Fibroblast of lung (primary cell): ENCODE measurements at places on chromosomes 6 and 20.

GRCh38 chr6:87357479-87358196 lies 13.0 kb downstream of the C6orf163 start:
- no peak overlapping the region for H3K27ac ChIP-seq
- H3K4me3 ChIP-seq: no peak overlapping the region
- H3K27me3 ChIP-seq: no peaks in the 10 kb centered on the region
- H3K36me3 ChIP-seq: no peaks in the 10 kb centered on the region

- H3K4me1 ChIP-seq: no peaks in the 10 kb centered on the region
- H3K4me3 ChIP-seq: no peak overlapping the region
- no peak for DNase-seq
- no peak overlapping the region for H3K27ac ChIP-seq
- H3K27me3 ChIP-seq: peaks cover 32% of the 10 kb centered on the region
Observed at GRCh38 chr6:50819904-50820868, 1.5 kb downstream of the TFAP2B start.

DNA sequence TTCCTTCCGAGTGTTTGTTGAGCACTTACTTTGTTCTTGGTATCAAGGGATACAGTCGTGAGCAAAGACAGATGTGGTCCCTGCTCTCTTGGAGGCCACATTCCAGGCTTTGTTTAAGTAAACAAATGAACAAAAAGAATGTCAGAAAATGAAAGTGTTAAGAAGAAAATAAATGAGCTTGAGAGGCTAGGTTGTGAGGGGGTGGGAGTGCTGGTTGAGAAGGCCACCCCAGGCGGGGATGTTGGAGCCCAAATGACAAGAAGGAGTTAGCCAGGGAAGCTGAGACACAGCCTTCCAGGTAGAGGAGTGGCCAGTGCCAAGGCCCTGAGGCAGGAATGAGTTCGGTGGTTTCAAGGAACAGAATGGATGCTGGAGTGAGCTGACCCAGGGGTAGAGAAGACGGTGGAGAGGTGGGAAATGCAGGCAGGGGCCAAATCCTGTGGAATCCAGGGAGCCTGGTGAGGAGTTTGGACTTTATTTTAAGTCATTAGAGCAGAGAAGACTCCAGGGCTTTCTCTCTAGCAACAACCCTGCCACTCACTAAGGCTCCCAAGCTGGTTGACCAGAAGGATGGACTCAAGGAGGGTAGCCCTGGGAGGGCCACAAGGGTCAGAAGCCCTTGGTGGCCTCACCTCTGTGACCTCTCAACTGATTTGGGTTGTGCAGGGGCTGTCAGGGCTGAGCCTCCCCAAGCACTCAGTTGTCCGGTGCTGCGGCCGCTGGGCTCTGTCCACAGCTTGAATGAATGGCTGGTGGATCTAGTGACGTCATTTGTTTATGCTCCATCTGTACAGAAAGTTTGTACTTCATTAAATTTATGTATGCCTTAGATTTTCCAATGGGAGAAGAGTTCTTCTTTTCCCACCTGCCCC lies 66.0 kb upstream of the STX16 start:
- no peak overlapping the region for H3K27ac ChIP-seq
- no peaks in the 10 kb centered on the region for H3K27me3 ChIP-seq
- H3K4me1 ChIP-seq: no peaks in the 10 kb centered on the region

- H3K4me1 ChIP-seq: no peaks in the 10 kb centered on the region
- no peaks in the 10 kb centered on the region for H3K36me3 ChIP-seq
- no peaks in the 10 kb centered on the region for H3K27me3 ChIP-seq
Observed at GRCh38 chr20:20979934-20980333, 126.2 kb downstream of the LINC00237 start.

- H3K4me1 ChIP-seq: no peaks in the 10 kb centered on the region
- no peaks in the 10 kb centered on the region for H3K27me3 ChIP-seq
- peak; percentile 28 for DNase-seq
- H3K36me3 ChIP-seq: no peaks in the 10 kb centered on the region
Observed at GRCh38 chr20:53216856-53217576, 244.9 kb downstream of the TSHZ2 start.

DNA sequence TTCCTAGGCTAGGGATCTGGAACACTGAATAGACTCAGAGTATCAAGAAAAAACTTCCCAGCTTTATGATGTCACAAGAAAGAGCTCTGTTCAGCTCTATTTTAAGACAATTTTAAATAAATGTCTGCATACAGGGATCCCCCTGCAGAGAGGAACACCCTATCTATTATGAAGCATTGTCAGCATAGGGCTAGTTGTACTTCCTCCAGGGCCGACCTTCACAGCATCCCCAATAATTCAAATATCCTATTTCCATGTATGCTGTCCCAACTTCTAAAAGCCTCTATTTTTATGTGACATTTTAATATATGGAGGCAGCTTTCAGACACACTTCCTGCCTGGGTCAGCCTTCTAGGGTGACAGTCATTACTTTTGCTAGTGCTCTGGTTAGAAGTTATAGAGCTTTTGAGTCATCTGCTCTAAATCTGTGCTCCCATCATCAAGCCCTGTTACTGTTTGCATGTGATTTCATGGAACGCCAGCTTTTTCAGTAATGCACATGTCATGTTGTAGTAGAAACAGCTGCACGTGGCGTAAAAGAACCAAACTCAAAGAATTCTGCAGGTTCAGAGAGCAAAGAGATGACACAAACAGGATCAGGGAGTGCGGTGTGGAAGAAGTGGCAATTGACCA lies 189.2 kb downstream of the ADGB start:
- no peaks in the 10 kb centered on the region for H3K4me1 ChIP-seq
- no peak overlapping the region for H3K27ac ChIP-seq
- no peaks in the 10 kb centered on the region for H3K27me3 ChIP-seq
- H3K36me3 ChIP-seq: no peaks in the 10 kb centered on the region
- no peak for DNase-seq

DNA sequence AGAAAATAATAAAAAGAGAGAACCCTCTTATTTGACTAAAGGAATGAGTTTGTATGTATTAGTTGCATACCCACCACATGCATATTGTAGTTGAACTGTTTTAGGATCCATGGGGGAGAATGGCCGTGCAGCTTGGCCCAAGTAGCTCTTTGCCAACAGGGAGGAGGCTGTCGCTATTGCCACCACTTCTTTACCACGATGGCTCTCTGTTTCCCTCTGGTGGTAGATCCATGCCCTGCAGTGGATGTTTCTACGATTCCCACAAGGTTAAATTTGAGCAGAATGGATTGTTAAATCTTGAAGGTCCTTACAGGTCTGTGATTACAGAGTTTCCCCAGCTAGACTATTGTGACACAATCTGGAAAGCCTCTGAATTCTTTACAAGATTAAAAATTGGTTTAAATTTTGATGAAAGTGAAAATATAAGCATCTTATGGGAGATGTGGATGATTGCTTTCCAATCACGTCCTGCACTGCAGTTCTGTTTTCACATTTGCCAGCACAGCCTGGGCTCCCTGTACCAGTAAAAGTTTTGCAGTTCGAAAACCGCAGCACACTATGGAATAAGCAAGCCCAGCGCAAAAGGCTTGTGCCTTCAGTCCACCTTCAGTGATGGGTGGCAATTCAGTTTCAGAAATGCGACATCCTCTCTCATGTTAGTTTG lies 34.4 kb upstream of the FNDC1 start:
- peak; percentile 28 for DNase-seq
- H3K27me3 ChIP-seq: peaks cover 3% of the 10 kb centered on the region
- no peaks in the 10 kb centered on the region for H3K4me1 ChIP-seq
- H3K4me3 ChIP-seq: no peak overlapping the region
- H3K27ac ChIP-seq: no peak overlapping the region

DNA sequence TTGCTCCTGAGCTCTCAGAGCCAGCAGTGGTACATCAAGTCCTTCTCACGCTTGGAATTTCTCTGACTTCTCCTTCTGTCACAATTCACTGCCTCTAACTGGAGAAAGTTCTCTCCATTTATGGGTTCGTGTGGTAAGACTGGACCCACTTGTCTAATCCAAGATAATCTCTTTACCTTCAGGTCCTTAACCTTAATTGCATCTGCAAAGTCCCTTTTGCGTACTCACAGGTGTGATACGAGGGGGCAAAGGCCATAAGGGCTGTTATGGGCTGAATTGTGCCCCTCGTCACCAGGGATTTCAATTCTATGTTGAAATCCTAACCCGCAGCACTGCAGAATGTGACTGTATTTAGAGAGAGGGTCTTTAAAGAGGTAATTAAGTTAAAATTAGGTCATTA lies 27.5 kb upstream of the TBC1D22B start:
- H3K27me3 ChIP-seq: no peaks in the 10 kb centered on the region
- no peak for DNase-seq
- H3K4me1 ChIP-seq: no peaks in the 10 kb centered on the region
- no peaks in the 10 kb centered on the region for H3K36me3 ChIP-seq
- H3K27ac ChIP-seq: no peak overlapping the region
- H3K4me3 ChIP-seq: no peak overlapping the region

DNA sequence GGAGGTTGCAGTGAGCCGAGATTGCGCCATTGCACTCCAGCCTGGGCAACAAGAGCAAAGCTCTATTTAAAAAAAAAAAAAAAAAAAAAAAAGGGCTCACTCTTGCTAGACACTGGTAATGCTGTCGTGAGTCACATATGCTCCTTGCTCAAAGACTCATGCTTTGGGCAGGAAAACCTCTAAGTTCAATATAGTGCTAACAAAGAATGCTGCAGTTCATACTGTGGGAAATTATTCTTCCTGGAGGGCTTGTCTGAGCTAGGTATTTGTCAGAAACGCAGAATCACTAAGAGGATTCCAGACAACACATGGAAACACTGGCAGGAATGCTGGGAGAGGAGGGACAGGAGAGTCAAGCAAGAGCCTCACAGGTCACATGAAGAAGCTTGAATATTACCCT lies 2.3 kb upstream of the LYRM2 start:
- no peak overlapping the region for H3K4me3 ChIP-seq
- H3K36me3 ChIP-seq: peaks cover 4% of the 10 kb centered on the region
- H3K27ac ChIP-seq: no peak overlapping the region
- DNase-seq: peak; percentile 93
- peaks cover 3% of the 10 kb centered on the region for H3K4me1 ChIP-seq
